Esophagus muscularis mucosa (tissue), 4 donors: ENCODE measurements at places on chromosomes 5 and 9.

DNA sequence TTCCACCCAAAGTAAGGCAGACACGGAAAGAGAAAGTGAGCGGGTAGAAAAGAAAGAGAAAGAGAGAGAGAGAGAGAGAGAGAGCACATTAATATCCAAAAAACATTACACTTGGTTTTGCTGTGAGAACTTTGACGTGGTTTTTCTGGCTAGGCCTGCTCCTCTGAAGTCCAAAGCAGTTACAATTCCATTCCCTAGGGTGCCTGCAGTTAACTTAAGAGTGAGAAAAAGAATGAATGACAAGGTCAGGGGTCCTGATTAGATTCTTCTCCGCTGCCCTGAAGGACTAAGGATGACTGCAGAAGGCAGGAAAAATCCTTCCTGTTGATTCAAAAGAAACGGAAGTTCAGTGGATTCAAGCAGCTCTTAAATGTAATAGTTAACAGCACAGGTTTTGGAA lies 589.8 kb downstream of the PRELID2 start:
- DNase-seq = no peak

DNA sequence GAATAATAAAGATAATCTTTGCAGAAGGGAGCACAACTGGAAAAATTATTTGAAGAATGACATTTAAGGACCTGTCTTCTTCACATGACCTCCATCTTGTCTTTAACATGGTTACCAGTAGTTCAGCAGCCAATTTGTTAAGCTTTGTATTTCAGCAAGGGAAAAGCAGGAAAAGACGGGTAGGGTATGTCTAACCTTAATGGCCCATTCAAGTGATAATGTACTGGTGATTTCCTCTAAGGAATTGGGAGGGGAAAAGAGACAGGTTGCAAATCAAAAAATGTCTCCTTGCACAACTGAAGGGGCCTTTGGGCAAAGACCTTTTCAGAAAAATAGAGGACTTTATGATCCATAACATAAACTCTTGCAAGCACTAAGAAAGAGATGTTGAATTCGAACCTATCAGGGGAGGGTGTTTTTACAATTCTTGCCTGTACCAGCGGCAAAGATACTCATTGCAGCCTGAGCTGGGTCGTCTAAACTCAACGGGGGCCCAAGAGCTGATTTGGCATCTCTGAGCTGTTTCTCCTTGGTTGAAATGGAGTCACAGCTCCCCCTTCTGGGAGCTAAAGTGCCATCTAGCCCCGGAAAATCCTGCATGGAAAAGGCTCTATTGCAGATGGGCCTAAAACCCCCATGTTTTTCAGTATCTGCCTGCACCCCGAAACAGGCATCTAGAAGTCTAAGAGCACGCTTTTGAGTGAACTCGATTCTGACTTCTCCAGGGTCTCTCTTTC lies 3.8 kb downstream of the BRINP1 start:
- no peak for DNase-seq

DNA sequence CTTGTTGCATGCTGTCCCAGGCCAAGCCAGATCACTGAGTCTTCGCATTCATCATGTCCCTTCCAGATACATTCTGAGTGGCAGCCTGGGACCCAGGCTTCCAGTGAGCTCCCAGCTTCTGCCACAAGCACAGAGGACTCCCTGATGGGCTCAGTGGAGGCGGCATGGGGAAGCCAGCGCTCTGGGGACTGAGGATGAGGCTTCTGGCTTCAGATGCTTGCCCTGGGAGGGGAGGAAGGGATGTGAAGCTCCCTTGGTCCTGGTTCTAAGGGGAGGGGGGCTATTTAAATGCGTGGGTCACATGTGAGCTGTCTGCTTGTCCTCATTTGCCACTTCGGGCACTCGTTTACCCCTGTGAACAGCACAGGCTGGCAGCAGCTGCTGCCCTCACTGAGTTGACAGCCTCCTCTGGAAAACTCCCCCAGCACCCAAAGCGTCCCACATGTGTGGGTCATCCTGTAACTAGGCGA lies 174.0 kb downstream of the NR3C1 start:
- no peak for DNase-seq

- DNase-seq = no peak
Observed at GRCh38 chr5:99315413-99316183, 386.8 kb upstream of the CHD1 start.
